ENCODE measurements at places on chromosomes 6 and 20.

- no peak for DNase-seq
These were observed 182.7 kb upstream of the SALL4 start for GRCh38 chr20:51985013-51985415.

GRCh38 chr6:160027931-160028330 is 59.0 kb downstream of the IGF2R start:
- no peak for DNase-seq

- no peak for DNase-seq
These were observed 470.6 kb downstream of the MAFB start for GRCh38 chr20:40218316-40218969.

DNA sequence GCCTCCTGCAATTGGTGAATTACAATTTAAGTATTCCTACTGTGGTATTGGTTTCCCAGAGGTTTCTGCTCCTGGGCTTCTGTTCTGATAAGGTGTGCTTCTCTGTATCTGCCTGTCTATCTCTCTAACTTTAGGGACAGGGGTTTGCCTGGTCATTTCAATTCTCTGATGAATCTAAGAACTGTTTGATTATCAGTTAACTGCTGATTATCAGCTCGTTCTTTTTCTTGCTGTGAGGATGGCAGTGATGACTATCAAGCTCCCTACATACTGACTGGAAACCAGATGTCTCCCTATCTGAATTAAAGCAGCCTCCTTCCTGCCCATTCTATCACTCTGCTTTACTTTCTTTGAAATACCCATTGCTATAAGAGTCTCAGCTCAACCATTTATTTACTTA is 120.5 kb downstream of the INSM1 start:
- DNase-seq, result no peak

DNA sequence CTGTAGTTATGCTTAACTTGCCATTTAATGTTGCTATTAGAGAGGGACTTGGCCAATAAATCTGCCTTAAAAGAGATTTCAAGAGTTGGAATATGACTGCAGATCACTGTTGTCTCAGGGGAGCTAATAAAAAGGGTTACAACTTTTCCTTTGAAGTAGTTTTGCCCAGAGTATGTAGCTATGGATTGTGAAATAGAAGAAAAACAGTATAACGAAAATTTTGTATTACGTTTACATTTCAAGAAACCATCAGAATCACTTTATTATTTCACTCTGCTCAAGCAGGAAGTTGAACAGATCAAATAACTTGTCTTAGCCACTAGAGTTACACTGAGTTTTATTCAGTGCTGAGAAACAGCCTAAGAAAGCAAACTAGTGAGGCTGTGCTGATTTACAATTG is 3.0 kb upstream of the ZSCAN26 start:
- no peak for DNase-seq

GRCh38 chr6:44034391-44034861 is 92.8 kb downstream of the MRPL14 start:
- DNase-seq, result no peak

GRCh38 chr6:132499757-132500156 is 13.2 kb downstream of the STX7 start:
- DNase-seq, result no peak

DNA sequence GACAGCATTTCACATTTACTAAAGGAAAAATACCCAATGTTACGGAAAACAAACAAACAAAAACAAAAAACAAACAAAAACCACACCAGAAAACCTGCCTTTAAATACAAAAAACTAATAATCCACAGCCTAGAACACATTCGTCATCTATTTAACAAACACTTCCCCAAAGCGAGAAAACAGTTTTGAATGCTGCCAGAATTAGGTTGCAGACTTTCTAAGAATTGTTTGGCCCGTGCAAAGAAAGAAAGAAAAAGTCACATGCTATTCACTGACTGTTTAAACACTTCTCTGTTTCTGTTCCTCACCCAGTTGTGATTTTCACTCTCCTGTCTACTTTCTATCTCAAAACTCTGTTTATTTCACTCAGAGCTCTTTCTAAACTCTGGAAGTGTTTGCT is 52.5 kb downstream of the BCAS1 start:
- no peak for DNase-seq

DNA sequence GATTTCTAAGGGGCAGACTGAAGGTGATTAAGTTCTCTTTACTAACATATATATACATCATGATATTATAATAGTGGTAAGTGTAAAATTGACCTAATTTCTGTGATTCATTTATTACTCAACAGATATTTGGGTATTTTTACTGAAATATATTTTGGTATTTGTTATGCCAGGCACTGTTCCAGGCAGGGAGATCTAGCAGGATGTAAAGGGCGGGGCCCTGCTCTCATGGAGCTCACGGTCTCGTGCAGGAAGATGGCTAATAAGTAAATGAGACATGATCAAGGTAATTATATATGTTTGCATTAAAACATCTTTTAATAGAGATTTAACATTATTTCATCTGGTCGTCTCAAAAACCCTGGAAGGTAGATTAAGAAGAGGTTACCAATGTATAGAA is 27.7 kb downstream of the FAM50B start:
- no peak for DNase-seq

GRCh38 chr6:44800171-44800783 is 412.8 kb downstream of the CDC5L start:
- peak; percentile 53 for DNase-seq
